ENCODE measurements at places on chromosomes 4 and X.
A peak's percentile ranks its signal among the peaks of the same experiment; 100 is the strongest.

- ATAC-seq: no peak
Observed at GRCh38 chr4:75658876-75659275, 14.3 kb downstream of the G3BP2 start.

- no peak for ATAC-seq
Observed at GRCh38 chr4:161008527-161008926, 1155.3 kb downstream of the FSTL5 start.

DNA sequence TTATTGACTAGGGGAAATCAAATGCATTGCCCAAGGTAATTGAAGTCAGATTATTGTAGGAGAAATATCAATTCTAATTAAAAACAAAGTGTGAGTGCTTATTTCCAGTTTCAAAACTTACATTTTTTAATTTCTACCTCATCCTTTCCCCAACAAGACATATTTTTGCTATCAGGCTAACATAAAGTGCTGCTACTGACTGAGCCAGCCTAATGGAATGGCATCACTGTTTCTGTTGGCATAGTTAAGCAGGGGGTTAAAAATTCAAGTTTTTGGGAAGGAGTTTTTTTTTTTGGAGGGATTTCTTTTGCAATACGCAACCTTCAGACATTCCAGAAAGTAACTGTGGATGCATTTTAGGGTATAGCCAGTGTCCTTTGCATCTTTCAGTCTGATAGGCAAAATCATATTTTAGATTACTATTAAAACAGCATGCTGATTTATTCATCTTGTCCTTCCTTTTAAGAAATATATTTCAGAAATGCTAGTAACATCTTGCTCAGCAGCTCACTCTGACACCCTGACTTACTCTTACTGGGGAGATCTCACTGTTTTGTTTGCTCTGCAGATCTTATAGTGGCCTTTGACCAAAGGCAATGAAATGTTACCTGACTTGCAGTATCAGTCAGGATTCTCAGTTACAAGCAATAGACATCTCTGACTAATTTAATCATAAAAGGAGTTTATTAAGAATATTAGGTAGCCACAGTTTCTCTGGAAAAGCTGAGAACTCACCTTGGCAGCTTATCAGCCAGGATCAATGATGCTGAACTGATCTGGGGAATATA lies 24.4 kb downstream of the GAB1 start:
- no peak for ATAC-seq

- no peak for ATAC-seq
Observed at GRCh38 chr4:16195209-16195608, 31.1 kb downstream of the TAPT1 start.

- no peak for ATAC-seq
Observed at GRCh38 chrX:7908821-7909220, 18.4 kb downstream of the PNPLA4 start.

GRCh38 chrX:21398426-21398825 lies 24.2 kb downstream of the CNKSR2 start:
- ATAC-seq: no peak

GRCh38 chrX:112164420-112164819 lies 81.8 kb upstream of the TRPC5 start:
- no peak for ATAC-seq

DNA sequence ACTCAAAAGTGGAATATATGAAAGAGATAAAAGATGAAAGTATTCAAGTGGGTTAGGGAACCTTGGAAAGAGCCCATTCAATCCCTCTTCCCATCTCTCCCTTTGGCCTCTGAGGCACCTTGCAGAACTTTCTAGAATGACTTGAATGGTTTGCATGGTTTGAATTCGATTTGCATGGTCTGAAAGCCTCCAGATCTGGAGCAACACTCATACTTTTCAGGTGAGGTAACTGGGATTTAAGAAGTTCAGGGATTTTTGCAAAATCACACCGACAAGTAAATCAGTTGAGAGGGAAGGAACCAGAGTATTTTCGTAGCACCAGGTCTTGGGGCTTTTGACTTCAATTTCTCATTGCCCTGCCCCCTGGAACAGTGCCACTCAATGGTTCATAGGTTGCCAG lies 476.0 kb upstream of the FTHL17 start:
- no peak for ATAC-seq

- no peak for ATAC-seq
Observed at GRCh38 chr4:132333724-132334047, 815.4 kb upstream of the PCDH10 start.

DNA sequence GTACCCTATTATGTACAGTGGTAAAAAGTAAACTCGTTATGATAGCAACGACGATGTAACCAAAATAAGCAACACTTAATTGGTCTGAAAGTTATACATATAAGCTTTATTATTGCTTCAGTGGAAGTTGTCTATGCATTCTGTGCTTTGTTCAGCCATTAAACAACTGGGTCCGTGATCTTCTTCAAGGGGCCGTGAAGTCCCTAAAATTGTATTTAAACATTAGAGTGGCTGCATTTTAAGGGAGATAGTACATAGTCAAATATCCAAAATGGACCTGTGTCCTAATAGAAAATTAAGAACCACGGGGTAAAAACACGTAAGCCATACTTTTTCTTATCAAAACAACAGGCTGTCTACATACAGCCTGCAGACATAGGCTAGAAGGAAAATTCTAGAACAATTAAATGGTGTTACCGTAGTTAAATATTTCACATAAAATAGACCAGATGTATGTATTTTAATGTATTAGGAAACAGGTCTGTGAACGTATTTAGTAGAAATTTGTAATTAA lies 2.1 kb downstream of the GUCY1A1 start:
- ATAC-seq: no peak

- no peak for ATAC-seq
Observed at GRCh38 chr4:45100956-45101818, 374.8 kb upstream of the GNPDA2 start.

DNA sequence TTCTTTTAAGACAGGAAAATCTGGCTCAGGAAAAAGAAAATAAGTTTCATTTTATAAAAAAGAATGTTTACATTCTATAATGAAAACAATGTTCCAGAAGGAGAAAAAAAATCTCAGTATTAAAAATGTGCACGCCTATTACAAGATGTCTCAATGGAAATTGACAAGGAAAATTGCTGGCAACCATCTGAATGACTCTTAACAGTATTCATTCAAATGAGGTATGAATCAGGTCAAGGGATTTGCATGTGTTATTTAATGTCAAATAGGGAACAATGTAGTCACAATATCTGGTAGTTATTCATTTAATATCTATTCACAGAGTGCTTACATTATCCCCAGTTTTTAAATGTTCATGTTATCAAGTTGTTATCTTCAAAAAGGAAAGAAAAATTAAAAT lies 208.4 kb upstream of the TRAM1L1 start:
- no peak for ATAC-seq

GRCh38 chr4:123553279-123553678 lies 156.7 kb downstream of the SPRY1 start:
- no peak for ATAC-seq

- ATAC-seq: no peak
Observed at GRCh38 chr4:146212781-146213180, 1.6 kb upstream of the REELD1 start.

DNA sequence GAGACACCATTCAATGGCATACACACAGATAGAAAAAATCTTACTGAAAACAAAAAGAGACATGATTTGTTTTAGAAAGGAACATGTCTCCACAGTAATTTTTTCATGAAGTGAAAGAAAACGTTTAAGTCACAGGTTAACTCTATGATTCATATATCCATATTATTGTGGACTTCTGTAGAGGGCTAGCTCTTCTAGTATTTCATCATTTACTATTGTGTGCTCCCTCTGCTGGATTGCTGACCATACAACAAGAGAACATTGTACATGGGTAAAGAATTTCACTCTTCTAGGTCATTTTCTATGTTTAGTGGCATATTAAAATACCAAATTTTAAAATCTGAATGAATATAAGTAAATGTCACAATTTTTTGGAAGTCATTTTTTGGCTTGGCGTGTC lies 91.8 kb upstream of the POU3F4 start:
- ATAC-seq: no peak

GRCh38 chr4:121737846-121738554 lies 27.0 kb downstream of the SMIM43 start:
- no peak for ATAC-seq

- peak; percentile 77 for ATAC-seq
Observed at GRCh38 chrX:149504226-149504914, 736 bp downstream of the IDS start.

DNA sequence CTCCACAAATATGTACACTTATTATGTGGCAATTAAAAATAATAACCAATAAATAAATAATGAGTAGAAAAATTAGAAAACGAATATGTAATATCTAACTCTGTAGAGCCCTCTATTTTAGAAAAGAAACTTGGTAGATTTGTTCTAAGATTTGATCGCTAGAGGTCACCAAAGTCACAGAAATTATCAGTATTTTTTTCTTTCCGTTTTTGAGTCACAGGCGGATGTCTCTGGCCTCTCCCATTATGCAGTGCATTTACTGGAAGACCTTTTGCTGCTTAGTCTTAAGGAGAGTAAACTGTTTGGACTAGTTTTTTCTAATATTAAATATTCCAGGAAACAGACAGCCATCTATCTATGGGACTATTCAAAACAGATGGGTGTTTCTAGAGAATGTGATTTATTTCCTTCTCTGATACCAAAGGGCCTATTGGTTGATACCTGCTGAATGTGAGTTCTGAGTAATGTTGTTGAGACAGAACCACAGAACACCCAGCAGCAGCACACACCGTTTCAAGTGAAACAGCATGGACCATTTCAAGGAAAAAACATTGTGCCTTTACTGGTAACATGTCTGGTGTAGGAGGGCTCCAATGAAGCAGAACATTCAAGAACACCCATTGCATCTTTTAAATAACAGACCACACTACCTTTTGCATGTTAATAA lies 34.0 kb upstream of the GYPA start:
- ATAC-seq: peak; percentile 56

- no peak for ATAC-seq
Observed at GRCh38 chrX:40976981-40977380, 108.3 kb upstream of the USP9X start.

DNA sequence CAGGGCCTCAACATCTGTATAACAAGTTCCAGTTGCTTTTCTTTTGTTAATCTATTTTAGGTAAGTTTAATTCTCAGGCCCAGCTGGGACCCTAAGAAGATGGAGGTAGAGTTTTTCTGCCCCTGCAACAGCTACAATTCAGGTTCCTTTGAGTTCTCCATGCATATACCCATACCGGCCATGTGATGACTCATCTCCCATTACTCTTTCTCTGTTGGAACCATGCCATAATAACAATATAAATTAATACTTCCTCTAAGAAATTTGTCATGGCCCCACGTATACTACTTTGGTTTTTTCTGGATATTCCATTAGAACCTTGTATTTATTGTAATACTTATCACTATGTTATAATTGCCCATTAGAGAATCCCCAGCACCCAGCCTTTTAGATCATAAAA lies 1.3 kb upstream of the INTU start:
- no peak for ATAC-seq

DNA sequence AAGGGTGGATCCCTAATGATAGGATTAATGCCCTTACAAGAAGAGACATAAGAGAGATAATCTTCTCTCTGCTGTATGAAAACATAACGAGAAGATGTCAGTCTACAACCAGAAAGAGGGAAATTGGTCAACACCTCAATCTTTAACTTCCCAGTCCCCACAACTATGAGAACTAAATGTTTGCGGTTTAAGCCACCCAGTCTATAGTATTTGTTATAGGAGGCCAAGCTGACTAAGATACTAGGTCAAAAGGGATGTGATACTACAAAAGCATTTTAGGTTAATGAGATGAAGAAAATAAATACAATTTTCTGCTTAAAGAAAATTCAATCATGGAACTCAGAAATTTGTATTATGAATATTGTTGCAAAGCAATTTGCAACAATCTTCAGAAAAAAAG lies 55.4 kb upstream of the LHFPL1 start:
- ATAC-seq: no peak

GRCh38 chr4:149409146-149409545 lies 406.5 kb downstream of the IQCM start:
- no peak for ATAC-seq

GRCh38 chrX:66602381-66602938 lies 36.4 kb downstream of the EDA2R start:
- no peak for ATAC-seq

- ATAC-seq: no peak
Observed at GRCh38 chrX:10549280-10549679, 71.1 kb downstream of the MID1 start.

GRCh38 chr4:85603437-85604336 lies 128.7 kb downstream of the ARHGAP24 start:
- ATAC-seq: peak; percentile 55

- ATAC-seq: no peak
Observed at GRCh38 chrX:572538-573124, 58.0 kb upstream of the SHOX start.

- no peak for ATAC-seq
Observed at GRCh38 chrX:15723887-15724517, 14.1 kb upstream of the CA5B start.

DNA sequence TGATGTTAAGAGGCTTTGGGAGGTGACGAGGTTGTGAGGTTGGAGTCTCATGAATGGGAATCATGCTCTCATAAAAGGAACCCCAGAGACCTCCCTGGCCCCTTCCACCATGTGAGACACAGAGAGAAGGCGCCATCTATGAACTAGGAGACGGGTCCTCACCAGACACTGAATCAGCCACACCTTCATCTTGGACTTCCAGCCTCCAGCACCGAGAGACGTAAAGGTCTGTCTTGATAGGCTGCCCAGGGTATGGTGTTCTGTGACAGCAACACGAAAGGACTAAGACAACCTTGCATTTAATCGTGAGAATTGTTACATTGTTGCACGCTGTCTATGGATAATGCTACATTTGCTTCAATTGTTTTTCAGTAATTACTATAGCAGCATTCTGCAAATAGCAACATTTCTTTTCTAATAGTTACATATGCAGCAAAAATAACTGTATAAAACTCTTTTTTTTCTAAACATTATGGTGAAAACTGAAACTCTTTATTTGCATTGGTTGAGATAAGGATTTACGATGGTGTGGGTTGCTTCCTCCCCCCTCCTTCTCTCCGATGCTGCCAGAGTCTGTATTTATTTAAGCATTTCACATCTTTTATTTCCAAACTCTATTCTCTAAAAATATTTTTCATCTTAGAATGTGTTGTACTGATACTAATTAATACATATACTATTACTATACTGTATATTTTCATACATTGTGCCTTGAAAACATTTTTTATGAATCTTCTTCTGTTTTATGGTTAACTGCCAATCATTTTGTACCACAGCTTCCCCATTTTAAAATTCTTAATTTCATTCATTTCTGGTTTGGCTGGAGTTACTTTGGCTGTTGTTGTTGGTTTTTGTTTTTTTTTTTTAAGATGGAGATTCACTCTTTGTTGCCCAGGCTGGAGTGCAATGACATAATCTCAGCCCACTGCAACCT lies 26.4 kb upstream of the AKAP17A start:
- no peak for ATAC-seq

DNA sequence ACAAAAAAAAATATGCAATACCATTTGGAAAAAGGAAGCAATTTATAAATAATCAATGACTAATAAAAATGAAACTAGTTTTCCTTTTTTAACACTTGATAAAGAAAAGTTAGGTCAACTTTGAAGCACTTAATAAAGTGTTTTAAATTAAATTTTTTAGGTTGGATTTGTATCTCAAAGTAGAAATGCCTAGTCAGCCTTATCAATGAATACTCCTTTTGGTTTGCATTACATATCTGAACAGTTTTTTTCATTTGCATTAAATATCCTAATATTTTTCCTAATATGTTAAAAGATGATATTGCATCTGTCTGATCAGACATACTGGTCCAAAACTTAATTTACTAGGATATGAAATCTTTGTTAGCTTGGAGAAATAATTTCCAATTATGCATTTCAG lies 155.8 kb upstream of the ZFP42 start:
- ATAC-seq: no peak

GRCh38 chr4:125704726-125705125 lies 390.0 kb downstream of the FAT4 start:
- no peak for ATAC-seq

All from stimulated activated memory B cell treated with anti-CD40 and anti-IgM and Interleukin-4, amounts not matched to agents 10 μg/mL and 1 μg/mL and 100 μg/mL, for 72 hours (primary cell).